ENCODE measurements at places on chromosomes 12 and 14. TPM values are rescaled to one million over a fixed set of nuclear protein-coding genes. Genes with fewer than 3 reads are reported as not detected.

Gene VRTN
- not detected for polyA plus RNA-seq

DNA sequence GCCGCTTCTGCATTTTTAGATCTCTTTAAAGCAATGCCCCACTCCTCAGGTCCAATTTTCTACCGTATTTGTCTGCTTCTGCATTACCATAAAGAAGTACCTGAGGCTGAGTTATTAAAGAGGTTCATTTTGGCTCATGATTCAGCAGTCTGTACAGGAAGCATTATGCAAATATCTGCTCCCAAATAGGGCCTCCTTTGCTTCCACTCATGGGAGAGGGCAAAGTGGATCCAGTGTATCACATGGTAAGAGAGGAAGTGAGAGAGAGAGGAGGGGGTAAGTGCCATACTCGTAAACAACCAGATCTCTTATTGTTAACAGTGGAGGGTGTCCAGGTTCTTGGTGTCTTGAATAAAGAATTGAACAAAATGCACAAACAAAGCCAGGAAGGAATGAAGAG, 316.1 kb upstream of the SEL1L start:
- DNase-seq: no peak
- no peaks in the 10 kb centered on the region for H3K4me1 ChIP-seq
- H3K27me3 ChIP-seq: no peaks in the 10 kb centered on the region
- H3K27ac ChIP-seq: no peak overlapping the region

DNA sequence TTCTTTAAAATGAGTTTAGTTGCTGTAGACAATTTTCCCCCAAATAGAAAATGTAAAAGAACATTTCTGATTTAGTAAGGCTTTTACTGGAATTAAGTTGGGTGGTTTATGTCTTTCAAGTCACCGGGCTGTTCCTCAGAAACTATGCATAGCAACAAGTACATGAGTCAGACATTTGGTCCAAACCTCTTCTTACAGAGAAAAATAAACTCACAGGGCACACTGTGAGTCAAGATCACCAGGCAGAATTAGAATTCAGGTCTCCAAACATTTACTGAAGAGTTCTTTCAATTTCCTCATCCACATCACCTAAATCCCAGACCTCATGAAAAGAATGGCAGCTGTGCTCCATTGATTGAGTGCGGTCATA, 476.1 kb upstream of the SOX5 start:
- DNase-seq: no peak
- H3K4me1 ChIP-seq: no peaks in the 10 kb centered on the region
- H3K27ac ChIP-seq: no peak overlapping the region
- H3K27me3 ChIP-seq: no peaks in the 10 kb centered on the region
- no peaks in the 10 kb centered on the region for H3K36me3 ChIP-seq

DNA sequence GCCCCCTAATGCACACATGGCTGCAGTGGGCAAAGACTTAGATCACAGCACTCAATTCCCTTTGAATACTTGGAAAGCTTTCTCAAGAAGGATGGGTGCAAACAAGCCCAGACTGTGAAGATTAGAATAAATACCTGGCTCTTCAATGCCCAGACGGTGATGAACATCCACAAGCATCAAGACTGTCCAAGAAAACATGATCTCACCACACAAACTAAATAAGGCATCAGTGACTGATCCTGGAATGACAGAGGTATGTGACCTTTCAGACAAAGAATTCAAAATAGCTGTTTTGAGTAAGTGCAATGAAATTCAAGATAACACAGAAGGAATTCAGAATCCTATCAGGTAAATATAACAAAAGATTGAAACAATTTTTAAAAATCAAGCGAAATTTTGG, 43.8 kb upstream of the ZDHHC17 start:
- H3K27me3 ChIP-seq: no peaks in the 10 kb centered on the region
- peaks cover 13% of the 10 kb centered on the region for H3K4me1 ChIP-seq
- H3K27ac ChIP-seq: no peak overlapping the region
